NCI-H446 (cell line): ENCODE measurements at places on chromosomes 11 and 22.

DNA sequence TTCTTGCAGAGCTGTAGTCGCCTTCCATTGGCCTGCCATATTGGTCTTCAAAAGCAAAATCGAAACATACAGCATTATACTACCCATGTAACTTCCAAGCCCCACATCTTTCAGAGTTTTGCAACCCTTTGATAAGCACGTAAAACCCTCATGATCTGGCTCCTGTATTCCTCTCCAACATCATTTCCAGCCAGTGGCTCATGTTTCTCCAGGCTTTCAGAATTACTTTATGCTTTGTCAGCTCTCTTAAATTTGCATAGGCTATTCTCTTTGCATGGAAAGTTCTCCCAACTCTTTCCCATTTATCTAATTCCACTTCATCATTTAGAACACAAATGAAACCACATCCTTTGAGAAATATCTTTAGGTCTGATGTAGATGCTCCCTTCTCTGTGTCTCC, 67.8 kb upstream of the DDI1 start:
- DNase-seq, result no peak

DNA sequence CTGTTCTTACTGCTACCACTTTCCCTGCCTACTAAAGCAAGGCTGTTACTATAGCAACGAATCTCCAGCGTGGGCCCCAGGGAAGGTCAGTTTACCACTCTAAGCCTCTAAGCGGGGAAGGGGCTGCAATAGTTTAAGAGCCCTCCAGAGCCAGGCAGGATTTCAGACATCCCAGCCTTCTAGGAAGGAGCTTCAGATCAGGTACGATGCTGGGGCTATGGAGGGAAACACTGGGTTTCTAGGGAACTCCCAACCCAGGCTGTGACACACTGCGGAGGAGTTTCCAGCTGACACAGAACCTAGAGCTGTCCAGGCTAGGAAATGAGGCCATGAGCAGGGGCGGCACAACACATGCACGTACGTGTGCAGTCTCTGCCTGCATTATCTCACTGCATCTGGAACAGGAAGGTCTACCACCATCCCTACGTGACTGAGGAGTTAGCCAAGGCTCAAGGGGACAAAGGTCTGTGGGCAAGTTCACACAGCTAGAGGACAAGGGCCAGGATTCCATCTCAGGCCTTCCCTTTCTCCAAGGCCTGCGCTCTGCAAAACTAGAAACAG, 20.4 kb downstream of the HPS4 start:
- DNase-seq, result no peak

- DNase-seq, result no peak
Measured at GRCh38 chr11:1150116-1150515, 7.6 kb upstream of the MUC5AC start.

DNA sequence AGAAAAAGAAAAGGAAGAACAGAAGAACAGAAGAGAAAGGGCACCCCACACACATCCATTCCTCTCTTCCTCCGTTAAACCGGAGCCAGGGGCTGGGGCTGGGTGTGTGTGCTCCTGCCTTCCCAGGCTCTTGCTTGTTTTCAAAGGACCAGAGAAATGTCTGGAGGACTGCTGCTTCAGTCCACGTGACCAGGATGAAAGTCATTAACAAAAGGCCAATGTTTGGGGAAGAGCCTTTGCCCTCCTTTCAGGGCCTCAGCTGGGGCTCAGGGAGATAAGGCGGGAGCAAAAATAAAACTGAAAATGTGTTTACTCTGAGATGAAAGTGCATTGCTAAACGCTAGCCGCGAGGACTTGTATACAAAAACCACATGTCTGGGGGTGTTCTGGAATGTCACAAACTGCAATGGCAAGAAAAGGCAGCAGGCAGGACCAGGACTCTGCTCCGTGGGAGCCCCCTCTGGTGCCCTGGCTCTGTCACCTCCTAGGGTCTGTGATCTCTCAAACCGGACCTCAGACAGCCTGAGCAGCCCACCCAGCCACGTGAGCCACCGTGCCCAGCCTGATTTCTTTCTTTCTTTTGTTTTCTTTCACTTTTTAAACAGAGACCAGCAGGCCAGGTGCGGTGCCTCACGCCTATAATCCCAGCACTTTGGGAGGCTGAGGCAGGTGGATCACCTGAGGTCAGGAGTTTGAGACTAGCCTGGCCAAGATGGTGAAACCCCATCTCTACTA, 31.6 kb upstream of the MYH9 start:
- DNase-seq, result no peak

DNA sequence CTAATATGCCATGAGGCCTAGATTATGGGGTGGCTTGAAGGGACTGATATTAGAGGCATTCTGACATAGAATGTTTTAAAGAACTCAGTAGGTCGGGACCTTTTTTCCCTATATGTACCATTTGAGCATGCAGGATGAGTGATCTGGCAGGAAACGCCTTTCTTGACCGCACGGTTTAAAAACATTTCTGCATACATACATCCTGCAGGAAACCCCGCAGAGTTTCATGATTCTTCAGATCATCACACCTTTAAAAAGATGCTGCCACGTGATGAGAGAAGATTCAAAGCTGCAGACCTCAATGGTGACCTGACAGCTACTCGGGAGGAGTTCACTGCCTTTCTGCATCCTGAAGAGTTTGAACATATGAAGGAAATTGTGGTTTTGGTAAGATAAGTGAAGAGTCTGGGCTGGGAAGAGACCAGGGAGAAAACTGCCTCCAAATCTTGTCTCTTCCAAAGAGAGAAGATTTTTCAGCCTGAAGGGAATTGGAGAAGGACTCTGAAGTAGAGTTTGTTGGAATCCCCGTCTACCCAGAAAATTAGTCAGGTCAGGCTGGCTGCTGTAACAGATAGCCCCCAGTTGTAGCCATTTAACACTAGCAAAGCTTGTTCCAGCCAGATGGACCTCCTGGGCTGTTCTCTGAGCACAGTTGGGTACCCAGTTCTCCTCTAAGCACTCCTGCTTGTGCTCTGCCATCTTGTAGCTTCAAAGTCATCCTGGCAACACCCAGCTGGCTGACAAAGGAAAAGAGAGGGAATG, 7.4 kb downstream of the RCN1 start:
- DNase-seq, result no peak

GRCh38 chr11:74035264-74035663, 26.4 kb upstream of the UCP3 start:
- no peak for DNase-seq
